ENCODE measurements at places on chromosomes 13 and 19. TPM values are rescaled to one million over a fixed set of nuclear protein-coding genes. Genes with fewer than 3 reads are reported as not detected.

Gene LILRB1
- not detected for total RNA-seq

DNA sequence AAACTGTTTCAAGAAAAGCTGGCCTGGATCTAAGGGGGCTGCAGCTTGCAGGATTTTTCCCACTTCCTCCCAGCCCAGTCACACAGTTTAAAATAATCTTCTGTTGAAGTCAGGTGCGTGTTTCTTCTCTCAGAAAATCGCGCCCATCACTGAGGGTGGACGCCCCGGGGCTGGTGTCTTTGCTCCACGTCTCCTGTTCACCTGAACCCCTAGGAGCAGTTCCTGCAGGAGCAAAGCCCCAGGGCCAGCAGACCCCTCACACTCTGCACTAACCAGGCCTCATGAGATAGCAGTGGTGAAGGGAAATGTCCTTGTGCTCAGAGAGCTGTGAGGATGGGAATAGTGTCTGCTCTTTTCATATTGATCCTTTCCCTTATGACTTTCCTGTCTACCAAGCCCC, 920 bp upstream of the SIGLEC7 start:
- no peak for DNase-seq

DNA sequence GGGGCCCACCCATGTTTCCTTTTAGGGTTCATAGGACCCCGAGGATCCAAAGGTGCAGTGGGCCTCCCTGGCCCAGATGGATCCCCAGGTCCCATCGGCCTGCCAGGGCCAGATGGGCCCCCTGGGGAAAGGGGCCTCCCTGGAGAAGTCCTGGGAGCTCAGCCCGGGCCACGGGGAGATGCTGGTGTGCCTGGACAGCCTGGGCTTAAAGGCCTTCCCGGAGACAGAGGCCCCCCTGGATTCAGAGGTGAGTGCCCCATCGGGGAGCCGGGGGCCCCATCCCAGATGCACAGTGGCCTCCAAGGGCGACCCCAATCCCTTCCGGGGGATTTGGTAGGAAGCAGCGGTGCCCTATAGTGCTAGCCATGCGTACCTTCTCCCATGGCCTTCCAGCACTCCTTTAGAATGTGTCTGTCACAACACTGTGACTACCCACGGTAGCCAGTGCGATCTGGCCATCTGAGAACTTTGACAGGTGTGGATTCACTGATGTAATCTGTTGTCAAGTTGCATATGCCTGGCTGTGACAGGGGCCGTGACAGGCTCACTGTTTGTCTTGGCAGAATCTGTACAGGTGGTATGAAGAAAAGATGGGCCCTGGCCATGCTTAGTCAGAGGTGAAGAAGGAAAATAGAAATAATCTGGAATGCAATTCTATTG, 88.5 kb downstream of the RAB20 start:
- DNase-seq = no peak

Gene C1QTNF9
- total RNA-seq = not detected

Gene NPAS1
- total RNA-seq = 0.86 TPM

Measured in fibroblast of villous mesenchyme (primary cell).